NCI-H1092 treated with DMSO at 0.1 percent for 48 hours (cell line): ENCODE measurements at places on chromosomes 4 and X.

GRCh38 chr4:48493452-48494100 lies 3.5 kb downstream of the ZAR1 start:
- DNase-seq, result no peak

DNA sequence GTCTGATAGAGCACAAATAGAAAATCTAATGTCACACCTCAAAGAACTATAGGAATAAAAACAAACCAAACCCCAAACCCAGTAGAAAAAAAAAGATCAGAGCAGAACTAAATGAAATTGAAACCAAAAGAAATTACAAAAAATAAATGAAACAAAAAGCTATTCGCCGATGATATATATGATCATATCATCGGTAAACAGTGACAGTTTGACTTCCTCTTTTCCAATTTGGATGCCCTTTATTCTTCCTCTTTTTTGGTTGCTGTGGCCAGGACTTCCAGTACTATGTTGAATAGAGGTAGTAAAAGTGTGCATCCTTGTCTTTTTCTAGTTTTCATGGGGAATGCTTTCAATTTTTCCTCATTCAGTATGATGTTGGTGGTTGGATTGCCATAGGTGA lies 215.3 kb upstream of the AR start:
- DNase-seq, result no peak

DNA sequence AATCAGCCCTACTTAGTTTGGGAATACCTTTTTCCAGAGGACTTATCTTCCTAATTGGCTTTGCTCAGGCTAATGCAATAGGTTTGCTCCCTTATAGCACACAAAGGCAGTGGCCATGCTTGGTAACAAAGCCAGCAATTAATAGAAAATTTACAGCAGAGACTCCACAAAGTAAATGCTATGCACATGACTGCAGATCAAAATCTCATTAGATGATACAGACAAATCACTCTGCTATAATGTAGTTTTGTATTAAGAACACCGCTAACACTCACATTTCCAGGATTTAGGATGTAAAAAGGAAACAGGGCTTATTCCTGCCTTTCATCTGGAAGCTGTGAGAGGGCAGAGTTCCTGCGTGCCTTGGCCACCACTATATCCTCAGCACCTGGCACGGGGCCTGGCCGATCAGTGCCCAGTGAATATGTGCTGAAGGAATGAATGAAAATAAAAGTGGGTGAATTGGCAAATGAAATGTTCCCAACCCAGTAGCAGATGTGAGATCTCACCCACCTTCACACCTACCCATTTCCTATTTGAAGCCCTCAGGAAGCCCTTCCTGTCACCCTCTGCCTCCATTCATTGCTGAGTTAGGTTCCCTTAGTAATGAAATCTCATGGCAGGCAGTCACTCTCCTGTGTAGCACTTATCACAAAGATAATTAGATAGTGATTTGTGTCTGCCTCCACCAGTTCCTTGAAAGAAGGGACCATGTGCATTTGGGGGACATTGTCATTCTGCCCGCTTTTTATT lies 5.1 kb downstream of the SEPTIN6 start:
- no peak for DNase-seq

DNA sequence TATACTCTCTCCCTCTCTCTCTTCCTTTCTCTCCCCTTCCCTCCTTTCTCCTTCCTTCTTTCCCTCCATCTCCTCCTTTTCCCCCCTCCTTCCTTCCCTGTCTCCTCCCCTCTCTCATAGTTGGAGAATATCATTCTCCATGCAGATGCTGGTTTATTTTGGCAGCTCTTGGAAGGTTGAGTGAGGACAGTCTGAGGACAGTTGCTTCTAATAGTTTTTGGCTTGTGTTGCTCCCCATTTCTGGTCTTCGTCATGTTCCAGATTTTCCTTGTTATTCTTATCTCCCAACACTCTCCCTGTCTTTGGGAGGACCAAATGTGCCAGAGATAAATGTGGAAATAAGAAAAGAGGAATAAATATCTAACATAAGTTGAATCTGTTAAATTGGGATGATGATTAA lies 263.0 kb downstream of the FRMPD4 start:
- DNase-seq, result no peak

GRCh38 chr4:5968246-5968645 lies 50.0 kb downstream of the C4orf50 start:
- DNase-seq, result no peak

- no peak for DNase-seq
Measured at GRCh38 chr4:14719053-14719452, 283.2 kb upstream of the CPEB2 start.

GRCh38 chrX:121456315-121456714 lies 408.9 kb downstream of the GLUD2 start:
- DNase-seq, result no peak

- no peak for DNase-seq
Measured at GRCh38 chrX:109036624-109037023, 300.3 kb upstream of the IRS4 start.

- no peak for DNase-seq
Measured at GRCh38 chr4:84809946-84810345, 156.5 kb downstream of the WDFY3 start.
